ENCODE measurements at places on chromosomes 12 and 14. TPM values are rescaled to one million over a fixed set of nuclear protein-coding genes. Genes with fewer than 3 reads are reported as not detected.

ADCY4 gene
- 3.4 TPM for total RNA-seq

MYO1H gene
- total RNA-seq = not detected

ABCD2 gene
- total RNA-seq = 0.34 TPM

ACIN1 gene
- total RNA-seq = 372 TPM

TROAP gene
- 30.8 TPM for total RNA-seq

TMEM63C gene
- 7.7 TPM for total RNA-seq

IFNG-AS1 gene
- total RNA-seq = not detected

DDX54 gene
- 69.0 TPM for total RNA-seq

ARHGEF40 gene
- 96.2 TPM for total RNA-seq

DNAJC22 gene
- total RNA-seq = 14.4 TPM

EFS gene
- total RNA-seq = 76.8 TPM

RERGL gene
- 0.40 TPM for total RNA-seq

P2RX2 gene
- total RNA-seq = 8.6 TPM

PPP4R4 gene
- 0.54 TPM for total RNA-seq

SLC38A6 gene
- total RNA-seq = 16.9 TPM

NEMF gene
- total RNA-seq = 83.5 TPM

All from mesothelial cell of epicardium (in vitro differentiated cells).